ENCODE measurements at places on chromosomes 4 and X.

GRCh38 chrX:83819304-83819703 is 41.6 kb upstream of the CYLC1 start:
- no peak for DNase-seq

DNA sequence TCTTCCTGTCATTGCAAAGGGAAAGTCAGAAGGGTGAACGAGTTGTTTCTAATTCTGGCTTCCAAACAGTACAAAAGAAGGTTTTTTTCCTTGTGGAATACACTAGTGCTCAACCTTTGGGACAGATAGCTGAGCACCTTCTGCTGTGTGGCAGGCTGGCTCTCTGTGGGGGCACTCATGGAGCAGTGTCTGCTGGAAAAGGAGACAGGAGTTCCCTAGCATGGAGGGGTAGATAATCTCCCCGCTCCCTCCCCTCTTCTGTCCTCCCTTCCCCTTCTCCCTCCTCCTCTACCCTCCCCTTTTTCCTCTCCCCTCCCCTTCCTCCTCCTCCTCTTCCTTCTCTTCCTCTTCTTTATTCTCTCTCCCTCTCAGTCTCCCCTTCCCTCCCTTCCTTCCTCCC is 62.4 kb upstream of the MTM1 start:
- no peak for DNase-seq

DNA sequence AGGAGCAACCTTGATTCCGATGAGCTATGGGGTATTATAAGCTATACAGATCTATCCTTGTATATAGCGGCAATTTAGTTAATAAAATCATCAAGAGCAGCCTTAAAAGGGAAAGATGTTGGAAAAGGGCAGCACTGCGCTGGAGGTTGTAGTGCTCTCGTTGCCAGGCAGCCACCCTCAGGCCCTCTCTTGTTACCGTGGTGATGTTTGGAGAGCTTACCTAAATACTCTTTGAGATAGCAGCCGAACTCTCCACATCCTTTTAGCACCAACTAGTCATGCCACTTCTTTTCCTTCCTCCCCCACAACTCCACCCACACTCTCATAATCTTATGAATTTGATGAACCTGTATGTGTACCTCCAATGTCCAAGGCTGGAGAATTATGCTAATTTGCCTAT is 3.8 kb upstream of the RADX start:
- no peak for DNase-seq

DNA sequence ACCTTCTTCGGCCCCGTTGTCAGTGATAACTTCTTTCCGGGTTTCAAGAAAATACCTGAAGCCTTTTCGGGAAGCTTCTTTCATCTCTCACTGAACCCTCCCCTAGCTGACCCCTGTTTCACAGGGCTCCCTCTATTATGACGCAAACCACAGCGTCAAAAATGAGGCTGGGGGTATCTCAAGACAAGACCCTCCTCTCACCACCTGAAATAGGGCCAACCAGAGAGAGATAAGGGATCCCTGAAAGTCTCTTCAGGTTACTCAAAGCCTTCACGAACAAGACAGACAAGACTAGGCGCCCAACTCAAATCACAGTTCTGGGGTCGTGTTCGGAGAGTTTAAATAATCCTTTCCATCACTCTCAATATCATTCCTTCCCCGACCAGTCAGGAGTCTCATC is 1.2 kb downstream of the PHF8 start:
- DNase-seq = peak; percentile 5

DNA sequence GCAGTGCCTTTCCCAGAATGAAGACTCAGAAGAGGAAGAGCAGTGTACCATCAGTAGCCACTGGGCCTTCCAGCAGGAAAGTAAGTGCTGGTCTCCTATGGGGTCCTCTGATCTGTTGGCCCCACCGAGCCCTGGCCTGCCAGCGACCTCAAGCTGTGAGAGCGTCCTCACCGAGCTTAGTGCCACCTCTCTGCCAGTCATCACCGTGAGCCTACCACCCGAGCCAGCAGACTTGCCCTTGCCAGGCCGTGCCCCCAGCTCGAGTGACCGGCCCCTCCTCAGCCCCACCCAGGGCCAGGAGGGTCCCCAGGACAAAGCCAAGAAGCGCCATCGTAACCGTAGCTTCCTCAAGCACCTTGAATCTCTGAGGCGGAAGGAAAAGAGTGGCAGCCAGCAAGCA is 69.7 kb downstream of the STARD8 start:
- DNase-seq = no peak

- DNase-seq = no peak
Measured at GRCh38 chr4:157271166-157271869, 50.8 kb downstream of the GRIA2 start.

GRCh38 chr4:16031546-16032395 is 52.1 kb downstream of the PROM1 start:
- no peak for DNase-seq

- no peak for DNase-seq
Measured at GRCh38 chrX:31929366-31929765, 857.5 kb upstream of the FTHL17 start.

DNA sequence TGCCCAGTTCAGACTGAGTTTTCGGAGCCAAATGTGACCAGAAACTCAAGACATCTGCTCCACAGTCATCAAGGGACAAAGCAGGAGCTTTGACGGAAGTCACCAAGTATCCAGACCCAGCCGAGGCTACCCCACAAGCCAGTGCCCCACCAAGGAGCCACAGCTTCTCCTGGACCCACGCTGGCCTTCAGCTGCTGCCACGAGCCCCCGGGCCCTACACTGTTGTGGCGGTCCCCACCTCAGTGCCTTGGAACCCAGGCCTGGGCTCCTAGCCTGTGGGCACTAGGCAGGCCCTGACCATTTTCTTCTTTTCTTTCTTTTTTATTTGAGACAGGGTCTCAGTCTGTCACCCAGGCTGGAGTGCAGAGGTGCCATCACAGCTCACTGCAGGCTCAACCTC is 82.1 kb upstream of the NKX1-1 start:
- DNase-seq = no peak

DNA sequence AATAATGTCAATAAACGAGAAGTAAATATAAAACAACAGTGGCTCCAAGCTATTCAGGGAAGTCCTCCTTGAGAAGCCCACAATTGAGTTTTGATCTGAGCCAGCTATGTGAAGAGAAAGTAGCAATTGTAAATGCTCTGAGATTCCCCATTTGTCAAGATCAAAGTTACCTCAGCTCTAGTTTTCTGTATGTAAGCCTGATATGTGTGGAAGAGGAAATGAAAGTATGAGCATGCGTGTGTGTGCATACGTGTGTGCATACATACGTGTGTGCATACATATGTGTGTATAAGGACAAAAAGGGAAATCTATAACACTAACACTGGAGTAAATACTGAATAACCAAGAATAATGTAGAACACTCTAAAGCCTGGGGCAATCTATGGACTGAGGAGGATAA is 130.3 kb downstream of the SCFD2 start:
- peak; percentile 14 for DNase-seq

GRCh38 chr4:4549534-4549933 is 7.7 kb upstream of the STX18 start:
- DNase-seq = no peak

- DNase-seq = no peak
Measured at GRCh38 chr4:137025484-137026059, 506.7 kb downstream of the PCDH18 start.

- DNase-seq = no peak
Measured at GRCh38 chrX:124228849-124229248, 103.6 kb upstream of the TEX13D start.

- peak; percentile 18 for DNase-seq
Measured at GRCh38 chr4:110198435-110199416, at the start of gene ELOVL6. TSS of gene ELOVL6 (minus strand) at chr4:110198615. CDS start at chr4:110198335, 280 bp downstream.

DNA sequence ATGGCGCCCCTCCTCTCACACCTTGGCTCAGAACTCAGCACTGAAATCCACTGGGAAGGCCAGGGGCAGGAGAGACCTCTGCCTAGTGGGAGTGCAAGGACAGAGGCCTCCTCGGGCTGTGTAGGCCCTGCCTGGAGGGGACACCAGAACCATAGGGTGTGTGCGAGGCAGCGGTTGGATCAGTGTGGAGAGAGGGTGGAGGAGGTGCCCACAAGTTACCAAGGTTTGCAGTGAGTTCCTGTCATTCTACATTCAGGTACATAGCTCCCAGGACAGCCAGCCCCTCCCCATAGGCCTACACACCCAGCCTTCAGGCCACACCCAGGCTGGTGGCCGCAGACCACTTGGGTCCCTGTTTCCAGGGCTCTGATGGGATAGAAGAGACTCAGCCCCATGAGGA is 19.2 kb upstream of the SPON2 start:
- DNase-seq = no peak

GRCh38 chrX:12962041-12962504 is 12.8 kb upstream of the TMSB4X start:
- no peak for DNase-seq

DNA sequence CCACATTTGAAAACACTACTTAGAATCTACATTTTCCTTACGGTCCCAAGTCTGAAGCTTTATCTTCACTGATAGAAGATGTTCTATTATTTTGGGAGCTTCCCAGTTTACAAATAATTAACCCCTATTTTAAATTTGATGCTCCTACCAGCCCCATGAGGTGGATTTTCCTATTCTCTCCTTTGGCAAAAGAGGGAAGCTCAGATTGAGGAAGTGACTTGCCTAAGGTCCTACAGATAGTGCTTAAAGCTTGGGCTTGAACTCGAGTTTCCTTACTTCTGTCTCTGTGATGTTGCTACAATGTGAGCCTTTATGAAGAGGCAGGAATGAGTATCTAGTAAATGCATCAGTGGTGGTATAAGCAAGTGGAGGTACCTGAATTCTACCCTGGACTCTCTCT is 27.5 kb downstream of the HEPH start:
- no peak for DNase-seq

DNA sequence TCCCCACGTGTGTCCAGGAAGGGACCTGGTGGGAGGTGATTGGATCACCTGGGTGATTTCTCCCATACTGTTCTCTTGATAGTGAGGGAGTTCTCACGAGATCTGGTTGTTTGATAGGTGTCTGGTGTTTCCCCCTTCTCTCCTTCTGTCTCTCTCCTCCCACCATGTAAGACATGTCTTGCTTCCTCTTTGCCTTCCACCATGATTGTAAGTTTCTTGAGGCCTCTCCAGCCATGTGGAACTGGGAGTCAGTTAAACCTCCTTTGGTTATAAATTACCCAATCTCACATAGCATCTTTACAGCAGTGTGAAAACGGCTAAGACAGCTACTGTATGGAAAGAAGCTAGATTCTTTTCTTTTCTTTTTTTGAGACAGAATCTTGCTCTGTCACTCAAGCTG is 21.6 kb upstream of the FGG start:
- no peak for DNase-seq

DNA sequence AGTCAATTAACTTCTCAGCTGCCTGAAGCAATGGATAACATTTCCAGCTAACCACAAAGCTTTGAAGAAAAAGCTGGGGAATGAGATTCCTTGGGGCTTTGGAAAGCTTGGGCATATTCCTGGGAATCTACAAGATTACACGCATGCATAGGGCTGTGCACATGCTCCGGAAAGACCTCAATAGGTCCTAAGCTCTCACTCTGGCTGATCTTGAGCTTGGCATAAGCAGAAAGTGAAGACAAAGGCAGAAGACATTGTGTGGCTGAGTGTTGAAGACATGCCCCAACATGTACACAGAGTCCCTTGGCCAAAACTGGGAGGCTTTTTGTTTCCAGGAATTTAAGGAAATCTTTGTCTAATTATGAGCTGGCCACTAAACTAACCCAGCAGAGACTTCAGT is 31.2 kb downstream of the ATG4A start:
- DNase-seq = no peak

DNA sequence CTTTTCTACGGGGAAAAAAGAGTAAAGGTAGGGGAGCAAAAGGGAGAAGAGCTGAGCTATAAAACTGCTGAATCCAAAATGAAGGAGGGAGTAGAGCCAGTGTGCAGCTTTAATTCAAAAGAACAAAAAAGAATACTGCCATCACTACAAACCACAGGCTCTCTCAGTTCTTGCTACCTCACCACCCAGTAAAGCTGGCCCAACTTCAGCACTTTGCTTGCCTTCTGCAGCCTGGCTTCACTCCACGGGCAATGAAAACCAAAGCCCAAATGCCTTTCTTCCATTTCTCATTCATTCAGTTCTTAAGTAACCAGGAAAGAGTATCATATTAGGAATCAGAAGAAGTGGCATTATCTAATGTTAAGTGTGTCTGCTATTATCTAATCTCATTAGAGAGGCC is 376.8 kb downstream of the BCOR start:
- no peak for DNase-seq

GRCh38 chr4:173185847-173186510 is 17.4 kb downstream of the GALNT7 start:
- DNase-seq = no peak

- no peak for DNase-seq
Measured at GRCh38 chrX:93169771-93170170, 503.6 kb downstream of the NAP1L3 start.

- DNase-seq = no peak
Measured at GRCh38 chr4:118171381-118171780, 137.1 kb downstream of the NDST3 start.

DNA sequence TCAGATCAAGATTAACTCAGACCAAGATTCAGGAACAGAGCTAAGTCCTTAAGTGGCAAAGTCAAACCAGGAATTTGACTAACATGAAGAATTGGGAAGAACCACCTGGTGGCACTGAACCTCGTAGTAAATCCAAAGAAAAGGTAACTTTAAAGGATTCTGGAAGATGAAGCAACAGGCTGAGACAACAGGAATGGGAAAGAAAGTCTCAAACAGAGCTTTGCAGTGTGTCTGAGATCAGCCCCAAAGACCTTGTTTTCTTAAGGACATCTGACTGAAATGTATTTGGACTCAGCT is 126.1 kb downstream of the ASB9 start:
- no peak for DNase-seq

Data from thymus (tissue), 14 donors.